A172 (cell line): ENCODE measurements at places on chromosomes 5 and 9.

- DNase-seq: peak; percentile 35
Observed at GRCh38 chr5:129670957-129671500, 76.9 kb upstream of the MINAR2 start.

DNA sequence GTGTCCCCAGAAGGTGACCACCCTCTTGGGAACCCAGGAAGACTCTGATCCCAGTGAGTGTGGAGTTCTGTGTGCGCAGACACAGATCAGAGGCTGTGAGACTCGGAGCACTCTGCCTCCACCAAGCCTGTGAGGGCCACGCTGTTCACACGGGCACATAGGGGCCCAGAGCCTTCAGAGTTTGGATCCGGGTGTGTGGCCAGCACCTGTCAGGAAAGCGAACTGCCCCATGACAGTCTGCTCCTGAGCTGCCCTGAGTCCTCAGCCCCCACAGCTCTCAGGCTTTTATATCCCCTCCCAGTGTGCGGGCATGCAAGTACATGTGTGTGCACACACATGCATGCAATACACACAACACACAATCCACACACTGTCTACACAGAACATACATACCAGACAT lies 161.8 kb upstream of the IRX2 start:
- no peak for DNase-seq

DNA sequence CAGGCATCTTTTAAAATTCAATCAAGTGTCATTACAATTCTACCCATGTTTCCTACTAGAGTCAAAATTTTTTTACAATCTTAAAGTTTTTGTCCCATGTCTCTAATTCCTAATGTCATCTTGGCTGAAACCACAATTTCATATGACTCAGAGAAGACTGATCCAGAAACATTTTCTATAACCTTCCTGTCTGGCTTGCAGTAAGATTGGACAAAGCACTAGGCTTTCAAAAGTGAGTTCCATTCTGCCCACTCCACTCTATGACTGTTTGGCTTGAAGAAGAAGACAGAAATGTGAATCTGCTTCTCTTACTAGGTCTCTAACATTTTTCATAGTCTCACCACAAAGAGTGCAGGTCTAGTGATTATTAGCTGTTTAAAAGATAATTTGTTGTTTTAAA lies 88.8 kb downstream of the NR3C1 start:
- DNase-seq: peak; percentile 62

GRCh38 chr9:36900136-36900855 lies 133.8 kb downstream of the PAX5 start:
- no peak for DNase-seq

DNA sequence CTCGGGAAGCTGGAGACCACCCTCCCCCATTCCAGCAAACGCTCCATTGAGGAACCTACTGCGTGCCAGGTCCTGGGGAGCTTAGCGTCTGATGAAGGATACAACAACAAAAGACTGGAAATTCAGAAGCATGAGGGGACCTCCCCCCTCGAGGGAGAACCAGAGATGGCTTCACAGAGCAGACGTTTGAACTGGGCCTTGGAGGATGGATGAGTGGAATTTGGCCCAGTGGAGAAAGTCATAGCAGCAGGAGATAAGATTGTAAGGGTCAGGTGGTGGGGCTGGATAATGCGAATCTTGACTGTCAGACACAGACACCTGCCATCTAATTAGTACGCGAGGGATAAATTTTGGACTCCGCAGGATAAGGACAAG lies 1.2 kb upstream of the SLC25A51 start:
- DNase-seq: no peak

DNA sequence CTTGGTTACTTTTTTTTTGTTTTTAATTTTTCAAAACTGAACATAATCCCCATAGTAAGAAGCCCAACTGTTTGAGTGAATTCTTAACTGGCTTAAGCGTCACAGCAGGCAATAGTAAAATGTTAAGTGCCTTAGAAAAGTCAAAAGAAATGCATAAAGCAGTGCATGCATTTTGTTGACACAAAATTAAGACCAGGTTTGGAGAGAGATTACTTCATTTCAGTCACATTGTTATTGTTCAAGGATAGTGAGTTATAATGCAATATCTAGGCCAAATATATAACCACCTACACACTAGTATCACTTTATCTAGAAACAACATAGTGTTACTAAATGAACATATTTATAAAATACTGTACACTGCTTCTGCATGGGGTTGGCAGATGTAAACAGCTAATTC lies 116.9 kb upstream of the KLF9 start:
- no peak for DNase-seq

DNA sequence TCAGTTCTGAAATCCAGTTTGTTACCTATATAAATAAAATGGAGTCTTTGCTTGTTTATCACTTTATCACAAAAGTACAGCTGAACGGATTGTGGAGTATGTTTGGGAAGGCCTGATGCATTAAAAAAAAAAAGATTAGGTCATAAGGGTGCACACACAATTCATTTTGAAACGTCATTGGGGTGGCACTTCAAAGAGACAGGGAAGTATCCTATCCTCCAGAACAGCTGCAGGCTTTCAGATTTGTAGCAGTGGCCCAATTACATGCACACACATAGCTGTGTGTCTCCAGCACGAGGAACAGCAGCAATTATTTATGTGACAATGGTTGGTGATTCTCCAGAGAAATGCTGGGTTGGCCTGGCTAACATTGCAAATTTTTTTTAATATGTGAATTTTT lies 46.8 kb upstream of the FER start:
- DNase-seq: no peak

DNA sequence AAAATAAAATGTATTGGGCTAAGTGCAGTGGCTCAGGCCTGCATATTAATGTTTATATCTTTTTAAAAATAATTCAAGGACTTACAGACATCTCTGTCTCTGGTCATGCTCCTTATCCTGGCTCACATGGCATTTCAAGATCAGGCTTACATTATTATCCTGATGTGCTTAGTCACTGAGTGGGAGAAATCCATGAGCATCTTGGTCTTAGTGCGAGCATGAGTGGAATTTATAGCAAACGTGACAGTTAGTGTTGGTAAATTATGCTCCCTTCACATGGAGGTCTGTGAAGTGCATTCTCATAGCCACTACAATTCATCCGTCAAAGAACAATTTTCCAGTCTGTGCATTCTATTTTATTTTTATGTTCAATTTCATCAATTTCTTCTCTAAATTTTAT lies 237.8 kb upstream of the EDIL3 start:
- DNase-seq: no peak

DNA sequence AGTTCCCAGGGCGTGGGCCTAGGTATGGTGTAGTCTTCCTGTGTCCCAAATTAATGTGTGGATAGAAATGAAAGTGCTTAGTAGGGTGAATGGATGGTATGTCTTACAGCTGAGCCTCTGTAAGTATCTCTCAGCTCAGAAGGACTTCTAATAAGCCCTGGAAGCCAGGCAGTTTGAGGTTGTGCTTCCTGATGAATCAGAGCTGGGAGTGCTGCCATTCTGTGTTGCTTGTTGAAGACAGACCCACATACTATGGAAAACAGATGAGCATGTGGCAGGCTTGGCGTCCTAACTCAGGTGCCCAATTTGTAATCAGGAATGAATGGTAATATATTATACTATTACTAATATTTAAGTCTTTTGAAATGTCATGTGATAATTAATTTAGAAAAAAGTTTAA lies 69.8 kb downstream of the CMYA5 start:
- peak; percentile 57 for DNase-seq

GRCh38 chr9:37104183-37104889 lies 16.0 kb upstream of the ZCCHC7 start:
- peak; percentile 25 for DNase-seq

- no peak for DNase-seq
Observed at GRCh38 chr5:133467335-133467779, 145.0 kb downstream of the FSTL4 start.

GRCh38 chr9:131661568-131662288 lies 78.1 kb downstream of the RAPGEF1 start:
- DNase-seq: no peak

GRCh38 chr5:33675958-33676464 lies 215.8 kb downstream of the ADAMTS12 start:
- DNase-seq: no peak

GRCh38 chr9:116687754-116688135 lies 640 bp downstream of the TRIM32 start:
- no peak for DNase-seq

DNA sequence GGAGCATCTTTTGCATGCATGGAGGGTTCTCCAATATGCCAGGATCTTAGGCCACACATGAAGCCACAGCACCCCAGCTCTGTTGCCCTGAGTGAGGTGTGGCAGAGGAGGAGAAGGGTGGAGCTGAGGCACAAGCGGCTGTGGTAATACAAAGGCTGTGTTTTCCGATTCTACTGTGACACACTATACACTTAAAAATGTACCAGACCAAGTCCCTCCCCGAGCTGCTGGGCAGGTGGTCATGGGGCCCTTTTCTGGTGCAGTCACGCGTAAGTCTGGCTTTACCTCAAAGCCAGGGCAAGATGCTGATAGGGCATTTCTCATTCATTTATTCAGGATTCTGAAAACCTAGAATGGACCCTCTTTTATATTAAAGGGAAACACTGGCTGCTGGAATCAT lies 3.7 kb downstream of the ADGRV1 start:
- DNase-seq: no peak

- DNase-seq: no peak
Observed at GRCh38 chr9:112861638-112862555, 28.8 kb downstream of the SLC46A2 start.

GRCh38 chr9:133782157-133783130 lies 44.3 kb upstream of the SARDH start:
- peak; percentile 61 for DNase-seq

DNA sequence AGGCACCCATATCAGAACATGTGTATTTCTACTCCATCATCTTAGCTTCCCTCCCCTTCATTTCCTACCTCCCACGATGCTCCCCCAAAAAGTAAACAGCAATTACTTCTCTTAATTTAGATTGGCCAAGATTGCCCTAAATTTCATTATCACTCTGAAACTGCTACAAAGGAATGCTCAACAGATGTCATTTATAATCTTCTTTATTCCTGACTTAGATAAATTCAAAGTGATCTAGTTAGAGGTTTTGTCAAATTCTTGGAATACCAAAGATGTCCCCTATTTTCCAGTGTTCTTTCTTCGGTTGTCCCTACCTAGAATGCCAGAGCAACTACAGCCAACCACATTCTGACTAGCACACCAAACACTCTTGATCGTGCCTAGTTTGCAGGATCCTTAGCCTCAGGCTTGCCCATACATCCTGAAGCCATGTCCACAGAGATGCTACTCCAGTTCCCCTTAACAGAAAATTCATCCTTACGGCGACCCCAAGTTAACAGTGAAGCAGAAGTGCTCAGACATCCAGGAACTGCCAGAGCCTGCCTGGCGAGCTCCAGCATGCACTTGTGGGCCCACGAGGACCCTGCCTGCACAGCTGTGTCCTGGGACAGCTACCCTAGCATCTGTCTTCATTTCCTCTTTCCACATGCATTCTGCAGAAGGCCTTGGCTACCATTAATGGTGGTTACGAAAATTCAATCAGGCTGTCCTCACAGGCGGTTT lies 31.6 kb downstream of the DAP start:
- no peak for DNase-seq
